ENCODE measurements at places on chromosomes 13 and 19.

DNA sequence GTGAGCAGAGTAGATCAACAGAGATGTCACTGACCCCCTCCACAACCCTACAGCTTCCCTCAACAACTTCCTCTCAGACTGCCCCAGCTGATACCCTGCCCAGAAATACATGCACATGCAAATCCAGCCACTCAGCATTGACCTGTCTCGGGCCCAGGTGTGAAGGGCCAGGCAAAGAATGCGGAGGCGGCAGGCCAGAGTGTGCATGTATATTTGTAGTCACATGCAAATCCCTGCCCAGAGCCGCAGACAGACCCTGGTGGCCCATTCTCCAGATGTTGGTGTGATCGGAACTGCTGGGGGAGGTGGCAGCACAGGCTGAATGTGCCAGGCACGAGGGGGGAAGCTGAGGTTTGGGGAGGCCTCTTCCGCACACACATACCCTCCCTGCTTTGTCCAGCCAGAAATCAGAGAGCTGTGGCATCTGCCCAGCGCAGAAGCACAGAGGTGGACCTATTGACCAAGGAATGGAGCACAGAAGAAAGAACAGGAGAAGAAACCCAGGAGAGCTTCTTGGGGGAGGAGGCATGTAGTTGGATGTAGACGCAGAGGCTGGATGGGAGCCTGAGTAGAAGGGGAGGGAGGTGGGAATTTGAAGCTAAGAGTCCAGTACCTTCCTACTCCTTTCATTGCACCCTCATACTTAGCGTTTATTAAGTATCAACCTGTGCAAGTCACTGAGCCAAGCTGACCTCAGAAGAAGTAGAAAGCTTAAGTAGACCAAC, 14.4 kb downstream of the MEF2B start:
- DNase-seq = no peak

DNA sequence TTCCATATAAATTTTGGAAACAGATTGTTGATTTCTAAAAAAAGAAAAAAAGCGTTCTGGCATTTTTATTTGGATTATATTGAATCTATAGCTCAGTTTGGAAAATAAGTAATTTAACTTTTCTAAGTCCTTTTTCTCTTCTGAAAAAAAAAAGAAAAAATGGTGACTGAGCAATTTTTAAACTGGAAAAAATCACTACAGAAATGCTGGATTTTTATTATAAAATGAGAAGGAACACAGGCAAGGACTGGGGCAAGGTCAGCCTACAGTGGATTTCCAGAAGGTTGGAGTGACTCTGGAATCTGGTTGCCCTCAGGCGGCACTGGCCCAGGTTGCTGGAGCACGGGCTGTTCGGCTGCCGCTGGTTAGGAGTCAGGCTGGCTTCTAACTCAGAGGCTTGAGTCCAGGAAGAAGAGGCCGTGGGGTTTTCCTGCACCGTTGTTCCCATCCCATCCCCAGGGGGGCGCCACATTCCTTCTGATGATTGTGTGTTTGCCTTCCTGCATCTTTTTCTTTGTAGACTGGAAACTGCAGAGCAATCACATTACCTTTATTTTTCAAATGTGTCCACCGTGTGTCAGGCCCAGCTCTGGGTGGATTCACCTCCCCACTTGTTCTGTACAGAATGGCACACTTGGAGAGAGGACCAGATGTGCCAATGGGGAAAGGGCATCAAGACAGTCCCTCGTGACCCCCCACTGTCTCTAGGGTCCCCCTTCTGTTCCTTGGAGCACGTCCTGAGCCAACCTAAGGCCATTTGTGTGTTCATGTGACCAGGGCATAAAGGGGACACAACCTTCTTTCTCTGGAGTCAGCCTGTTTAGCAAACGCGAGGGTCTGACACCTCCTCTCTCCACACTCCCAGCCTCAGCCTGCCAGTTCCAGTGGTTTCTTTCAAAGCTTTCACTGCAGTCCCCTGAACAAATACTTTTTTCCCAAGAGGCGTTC, 44.5 kb upstream of the GTF3A start:
- DNase-seq = peak; percentile 15

DNA sequence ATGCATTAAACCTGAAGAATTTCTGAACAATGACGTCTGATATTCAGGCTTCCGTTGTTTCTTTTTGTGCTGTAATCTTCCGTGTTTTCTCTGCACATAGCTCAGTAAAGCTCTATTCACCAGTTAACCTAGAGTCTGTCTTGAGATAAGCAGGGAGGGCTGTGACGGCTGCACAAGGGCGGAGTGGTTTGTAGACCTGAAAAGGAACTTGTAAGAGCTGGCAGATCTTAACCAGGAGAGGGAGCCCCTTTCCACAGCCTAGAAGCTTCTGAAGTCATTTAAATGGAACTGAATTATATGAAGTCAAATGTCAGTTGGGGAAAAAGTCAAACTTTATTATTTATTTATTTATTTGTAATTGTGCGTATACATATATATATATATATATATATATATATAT, 27.5 kb downstream of the DPRX start:
- DNase-seq = no peak

DNA sequence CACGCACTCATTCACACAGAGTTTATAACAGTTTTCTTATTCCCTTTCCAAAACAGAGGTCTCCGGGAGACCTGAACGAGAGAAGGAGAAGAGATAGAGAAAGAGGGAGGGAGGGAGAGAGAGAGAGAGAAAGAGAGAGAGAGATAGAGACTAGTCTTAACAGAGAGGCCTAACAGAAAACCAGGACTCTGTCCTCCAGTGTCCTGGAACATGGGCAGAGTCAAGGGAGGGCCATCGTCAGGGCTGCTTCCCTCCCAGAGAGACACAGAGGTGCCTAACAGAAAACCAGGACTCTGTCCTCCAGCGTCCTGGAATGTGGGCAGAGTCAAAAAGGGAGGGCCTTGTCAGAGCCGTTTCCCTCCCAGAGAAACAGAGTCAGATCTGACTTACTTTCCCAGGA, 78.7 kb downstream of the WTIP start:
- DNase-seq = no peak

GRCh38 chr13:46172531-46172991, 9.4 kb downstream of the LCP1 start:
- DNase-seq = no peak

- DNase-seq = no peak
Measured at GRCh38 chr13:97515643-97516042, 81.7 kb downstream of the RAP2A start.

GRCh38 chr19:34482380-34483250, 1.1 kb downstream of the WTIP start:
- no peak for DNase-seq

DNA sequence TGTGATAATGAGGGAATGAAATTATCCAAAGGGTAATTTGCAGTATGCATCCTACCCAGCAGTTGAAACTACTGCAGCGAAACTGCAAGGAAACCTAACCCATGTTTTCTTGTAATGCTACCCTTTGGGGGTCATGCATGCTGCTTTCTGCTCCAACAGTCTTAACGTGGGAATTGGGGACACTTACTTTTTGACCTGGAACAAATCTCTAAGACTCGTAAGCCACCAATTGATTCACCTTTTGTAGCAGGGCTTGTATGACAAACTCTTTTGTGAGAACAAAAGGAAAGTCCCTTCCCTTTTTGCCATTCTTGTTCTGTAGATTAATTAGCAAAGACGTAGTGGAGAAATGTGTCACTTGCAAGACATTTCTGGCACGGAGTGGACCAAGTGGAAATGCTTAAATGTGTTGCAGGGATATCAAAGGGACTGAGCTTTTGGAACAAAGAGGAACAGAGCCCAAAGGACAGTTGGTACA, 27.4 kb downstream of the LRCH1 start:
- no peak for DNase-seq

DNA sequence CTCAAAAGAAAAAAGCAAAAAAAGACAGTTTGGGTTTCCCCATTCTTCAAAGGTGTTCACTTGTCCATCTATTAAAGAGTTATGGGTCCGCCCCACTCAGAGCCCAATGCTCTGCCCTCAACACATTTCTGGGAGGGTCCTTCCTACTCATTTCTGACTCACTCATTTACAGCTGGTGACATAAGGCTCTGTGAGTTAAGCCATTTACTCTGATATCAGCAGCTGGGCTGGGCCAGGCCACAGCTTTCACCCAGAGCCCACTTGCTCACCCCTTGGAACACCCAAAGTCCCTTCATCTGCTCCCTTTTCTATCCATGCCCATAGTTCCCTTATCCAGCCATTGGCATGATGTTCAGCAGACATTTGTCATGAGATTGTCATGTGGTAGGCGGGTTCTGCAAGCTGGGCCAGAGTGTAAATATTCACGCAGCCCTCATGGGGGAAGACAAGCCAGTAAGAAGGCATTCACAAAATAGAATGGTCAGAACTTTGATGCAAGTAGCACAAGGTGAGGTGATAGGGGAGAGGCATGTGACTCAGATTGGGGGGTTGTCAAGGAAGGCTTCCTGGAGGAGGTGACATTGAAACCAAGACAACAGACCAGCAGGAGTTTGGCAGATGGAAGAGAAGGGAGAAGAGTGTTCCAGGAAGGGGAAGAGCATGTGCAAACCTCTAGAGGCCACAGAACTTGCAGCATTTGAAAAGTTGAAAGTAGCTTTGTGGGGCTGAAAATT, 5.9 kb downstream of the MAST1 start:
- no peak for DNase-seq

DNA sequence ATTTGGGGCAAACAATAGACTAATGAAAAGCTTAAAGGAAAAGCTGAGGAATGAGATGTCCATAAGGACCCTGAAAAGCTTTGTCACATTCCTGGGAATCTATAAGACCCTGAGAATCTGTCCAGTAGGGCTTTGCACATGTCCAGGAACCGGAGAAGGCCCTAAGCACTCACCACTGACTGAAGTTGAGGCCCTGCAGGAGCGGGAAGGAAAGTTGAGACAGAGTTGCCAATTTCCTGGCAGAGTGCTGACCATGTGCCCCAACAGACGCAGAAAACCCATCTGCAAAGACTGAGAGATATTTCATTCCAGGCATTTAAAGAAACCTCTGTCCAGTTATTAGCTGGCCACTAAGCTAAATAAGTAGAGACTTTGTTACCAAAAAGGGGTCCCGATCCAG, 890.5 kb downstream of the UQCRFS1 start:
- no peak for DNase-seq

- no peak for DNase-seq
Measured at GRCh38 chr19:2962018-2962670, 15.2 kb upstream of the TLE6 start.

All from stimulated activated CD8-positive, alpha-beta memory T cell treated with anti-CD3 and anti-CD28 coated beads, Interleukin-4, amount 100 ng/mL, for 1 hour (primary cell).